ENCODE measurements at places on chromosomes 3 and 15.
A peak's percentile ranks its signal among the peaks of the same experiment; 100 is the strongest.

DNA sequence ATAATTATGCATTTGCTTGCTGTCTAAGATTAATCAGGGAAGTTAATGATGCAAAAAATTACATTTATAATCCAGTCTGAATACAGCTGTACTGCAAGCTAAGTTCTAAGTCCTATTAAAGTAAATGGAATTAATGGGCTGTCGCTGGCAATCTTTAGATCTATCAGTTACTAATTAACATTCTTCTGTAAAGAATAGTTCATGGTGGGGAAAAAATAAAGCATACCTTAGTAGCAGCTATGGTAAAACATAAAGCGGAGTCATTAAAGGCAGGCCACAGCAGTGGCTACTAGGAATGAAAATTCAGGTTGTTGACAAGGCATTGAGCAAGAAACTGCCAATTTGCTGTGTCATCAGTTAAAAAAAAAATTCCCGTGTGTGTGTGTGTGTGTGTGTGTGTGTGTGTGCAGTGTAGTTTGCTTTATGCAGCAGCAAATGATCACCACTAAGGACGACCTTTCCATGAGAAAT, 129.8 kb downstream of the ZNF385D start:
- no peak for DNase-seq

GRCh38 chr3:186871403-186871924, 29.0 kb downstream of the ADIPOQ start:
- DNase-seq: no peak

DNA sequence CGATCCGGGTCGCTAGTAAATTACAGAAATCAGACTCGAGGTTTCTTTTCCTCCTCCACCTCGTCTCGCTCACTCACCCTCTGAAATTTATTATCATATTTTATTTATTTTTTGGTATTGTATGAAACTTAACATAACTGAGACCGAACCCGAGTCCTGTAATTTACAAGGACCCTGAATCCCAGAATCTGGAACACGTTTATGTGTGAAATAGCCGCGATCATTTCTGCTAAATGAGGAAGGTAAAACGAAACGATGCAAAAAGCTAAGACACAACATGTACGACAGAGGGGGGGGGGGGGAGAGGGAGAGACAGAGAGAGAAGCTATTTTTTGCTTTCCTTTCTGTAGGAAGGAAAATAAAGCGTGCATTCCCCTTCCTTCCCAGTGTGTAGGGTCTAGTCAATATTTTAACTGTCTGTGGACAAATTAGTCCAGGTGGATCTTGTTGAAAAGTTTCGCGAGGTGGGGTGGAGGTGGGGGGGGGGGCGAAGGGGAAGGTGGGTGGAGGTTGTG, 1.6 kb downstream of the BBX start:
- DNase-seq: no peak

GRCh38 chr3:162491952-162492351, 995.3 kb downstream of the OTOL1 start:
- DNase-seq: no peak

DNA sequence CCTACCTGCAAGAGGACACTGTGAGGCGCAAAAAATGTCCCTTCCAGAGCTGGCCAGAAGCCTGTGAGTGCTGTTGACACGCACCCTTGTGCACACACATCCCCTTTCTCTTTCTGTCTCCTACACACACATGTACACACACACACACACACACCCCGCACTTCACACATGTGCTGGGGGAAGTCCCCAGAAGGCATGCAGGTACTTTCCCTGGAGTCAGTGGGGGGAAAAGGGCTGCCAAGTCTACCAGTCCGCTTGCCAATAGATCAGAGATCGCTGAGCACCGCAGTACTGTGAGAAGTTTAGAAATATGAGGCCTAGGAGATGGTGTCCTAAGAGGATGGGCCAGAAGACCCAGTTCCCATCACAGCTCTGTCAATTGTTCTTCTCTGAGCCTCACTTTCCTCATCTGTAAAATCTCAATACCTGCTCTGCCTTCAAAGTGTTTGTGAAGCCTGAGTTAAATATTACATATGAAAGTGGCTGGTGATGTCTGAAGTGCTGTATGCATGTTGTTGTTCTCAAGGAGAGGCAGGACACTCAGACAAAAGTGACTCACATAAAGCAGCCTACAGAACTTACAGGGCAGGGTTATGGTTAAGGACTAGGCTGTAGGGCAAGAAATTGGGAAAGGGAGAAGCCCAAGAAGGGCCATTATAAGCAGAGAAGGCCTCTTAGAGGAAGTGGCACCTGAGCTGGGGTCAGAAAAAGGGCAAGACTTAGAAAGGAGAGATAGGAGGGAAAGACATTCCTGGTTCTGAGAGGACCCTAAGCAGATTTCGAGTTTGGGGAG, 6.8 kb downstream of the IL17RE start:
- DNase-seq: no peak

- DNase-seq: no peak
Observed at GRCh38 chr15:61186905-61187741, 42.0 kb downstream of the RORA start.

GRCh38 chr3:155890671-155891190, 20.3 kb downstream of the GMPS start:
- DNase-seq: no peak

GRCh38 chr3:176167272-176167671, 1030.0 kb downstream of the TBL1XR1 start:
- no peak for DNase-seq

- peak; percentile 43 for DNase-seq
Observed at GRCh38 chr15:29925227-29926082, 103.2 kb upstream of the TJP1 start.

DNA sequence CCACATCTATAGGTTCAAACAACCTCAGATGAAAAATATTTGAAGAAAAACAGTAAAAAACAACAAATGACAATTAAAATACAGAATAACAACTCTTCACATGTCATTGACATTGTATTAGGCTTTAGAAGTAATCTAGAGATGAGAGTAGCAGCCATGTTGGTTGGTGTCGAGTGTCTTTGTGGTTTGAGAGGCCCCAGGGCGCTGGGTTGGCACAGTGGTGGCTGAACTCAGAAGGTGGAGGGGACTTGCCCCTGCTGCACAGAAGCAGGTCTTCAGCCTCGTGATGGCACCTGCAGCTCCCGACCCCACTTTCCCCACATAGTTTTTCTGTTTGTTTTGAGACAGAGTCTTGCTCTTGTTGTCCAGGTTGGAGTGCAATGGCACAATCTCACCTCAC, 187.2 kb downstream of the OSBPL10 start:
- DNase-seq: no peak

GRCh38 chr15:89419370-89419984, 76.9 kb downstream of the RHCG start:
- no peak for DNase-seq

DNA sequence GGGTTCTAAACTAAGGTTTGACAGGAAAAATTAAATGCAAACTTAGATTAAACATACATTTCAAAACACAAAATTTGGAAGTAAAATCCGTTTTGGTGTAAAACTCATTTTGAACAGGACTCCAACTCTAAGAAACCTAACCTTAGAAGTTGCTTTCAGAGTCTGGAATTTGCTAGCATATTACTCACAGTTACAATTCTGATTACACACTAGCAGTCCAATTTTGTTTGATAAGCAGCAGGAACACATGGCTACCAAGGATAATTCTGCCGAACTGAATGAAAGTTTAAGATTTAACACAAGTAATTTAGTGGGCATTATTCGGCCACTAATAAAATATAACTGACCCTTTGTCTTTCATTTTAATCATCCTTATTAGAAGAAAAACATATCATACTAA, 49.6 kb downstream of the FRMD5 start:
- no peak for DNase-seq

- no peak for DNase-seq
Observed at GRCh38 chr3:58858126-58858525, 191.6 kb upstream of the FAM3D start.

GRCh38 chr15:64430000-64430735, 30.2 kb upstream of the ZNF609 start:
- DNase-seq: no peak

Measured in SHP77 (cell line).